Adipocyte (in vitro differentiated cells): ENCODE measurements at places on chromosomes 2 and 18.

DNA sequence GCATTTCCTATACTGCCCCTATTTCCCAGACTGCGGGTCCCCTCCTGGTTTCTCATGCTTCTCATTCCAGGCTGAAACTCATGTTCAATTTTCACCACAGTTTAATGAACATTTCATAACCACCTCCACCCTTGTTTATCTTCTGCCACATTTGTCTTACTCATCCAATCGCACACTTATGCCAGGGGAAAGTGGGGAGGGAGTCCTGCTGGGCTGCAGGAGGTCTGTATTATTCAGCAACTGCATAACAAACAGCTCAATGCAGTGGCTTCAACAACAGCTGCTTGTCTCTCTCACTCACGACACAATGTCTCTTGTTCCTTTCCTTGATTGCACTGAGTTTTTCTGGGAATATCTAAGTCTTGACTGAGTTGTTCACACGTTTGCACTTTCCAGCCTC, 106.0 kb downstream of the ZNF519 start:
- no peak for DNase-seq

GRCh38 chr18:75809926-75810255, 382.4 kb upstream of the SMIM21 start:
- DNase-seq: no peak

GRCh38 chr2:33607251-33607721, 8.2 kb upstream of the FAM98A start:
- no peak for DNase-seq

DNA sequence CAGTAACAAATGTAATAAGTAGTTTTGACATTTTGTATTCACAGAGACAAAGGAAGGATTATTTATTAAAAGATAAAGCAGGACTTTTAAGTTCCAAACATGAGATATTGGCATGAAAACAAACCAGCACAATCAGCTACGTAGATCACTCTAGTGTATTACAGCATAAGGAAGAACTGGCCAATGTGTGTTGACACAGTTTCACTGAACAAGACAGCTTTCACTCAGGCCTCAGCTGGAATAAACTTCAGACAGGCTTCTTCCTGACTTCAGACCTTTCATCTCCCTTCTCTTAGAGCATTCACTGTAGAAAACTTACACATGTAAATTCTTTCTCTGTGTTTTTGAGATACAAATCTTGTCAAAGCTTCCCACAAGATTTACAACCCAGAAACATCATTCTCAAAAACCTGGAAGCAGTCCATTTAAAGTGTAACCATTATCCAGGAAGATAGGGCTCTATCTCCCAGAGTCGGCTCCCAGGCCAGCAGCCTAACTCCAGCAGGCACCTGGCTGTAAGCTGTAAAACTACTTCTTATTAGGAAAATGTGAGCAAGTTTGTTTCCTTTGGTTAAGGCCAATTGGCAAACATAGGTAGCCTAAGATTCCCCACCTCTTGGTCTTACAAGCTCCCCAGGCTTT, 768.3 kb upstream of the CDH7 start:
- no peak for DNase-seq

- no peak for DNase-seq
Observed at GRCh38 chr18:13335903-13336302, 117.3 kb downstream of the LDLRAD4 start.

GRCh38 chr2:80061881-80062280, 242.7 kb downstream of the LRRTM1 start:
- no peak for DNase-seq

GRCh38 chr2:53040536-53041229, 726.9 kb upstream of the CHAC2 start:
- DNase-seq: no peak
